ENCODE measurements at places on chromosomes 3 and 15.

GRCh38 chr15:98669638-98670037 lies 21.3 kb downstream of the IGF1R start:
- DNase-seq, result no peak

GRCh38 chr15:38809621-38810020 lies 245.0 kb upstream of the RASGRP1 start:
- DNase-seq, result no peak

GRCh38 chr15:54307252-54307902 lies 329.1 kb downstream of the UNC13C start:
- no peak for DNase-seq

DNA sequence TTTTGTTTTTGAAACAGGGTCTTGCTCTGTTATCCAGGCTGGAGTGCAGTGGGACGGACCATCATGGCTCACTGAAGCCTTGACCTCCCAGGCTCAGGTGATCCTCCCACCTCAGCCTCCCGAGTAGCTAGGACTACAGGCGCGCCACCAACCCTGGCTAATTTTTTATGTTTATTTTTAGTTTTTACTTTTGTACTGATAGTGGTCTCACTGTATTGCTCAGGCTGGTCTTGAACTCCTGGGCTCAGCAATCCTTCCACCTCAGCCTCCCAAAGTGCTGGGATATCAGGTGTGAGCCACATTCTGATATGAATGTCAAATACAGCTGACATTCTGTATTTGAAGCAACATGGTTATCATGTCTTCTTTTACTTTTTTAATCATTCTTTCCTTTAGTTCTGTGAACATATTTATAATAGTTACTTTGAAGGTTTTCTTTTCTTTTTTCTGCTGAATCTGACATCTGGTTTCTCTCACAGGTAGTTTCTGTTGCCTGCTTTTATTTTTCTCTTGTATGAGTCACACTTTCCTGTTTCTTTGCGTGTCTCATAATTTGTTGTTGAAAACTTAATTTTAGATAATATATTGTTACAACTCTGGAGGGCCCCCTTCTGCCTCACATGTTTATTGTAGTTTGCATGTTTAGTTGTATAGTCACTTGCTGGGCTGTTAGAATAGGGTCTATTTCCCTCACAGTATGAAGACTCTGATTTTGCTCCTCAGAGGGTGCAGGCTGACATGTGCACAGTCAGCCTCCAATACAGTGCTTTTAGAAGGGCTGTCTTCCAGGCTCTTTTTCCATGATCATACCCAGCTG lies 8.4 kb upstream of the CNTN4 start:
- no peak for DNase-seq

DNA sequence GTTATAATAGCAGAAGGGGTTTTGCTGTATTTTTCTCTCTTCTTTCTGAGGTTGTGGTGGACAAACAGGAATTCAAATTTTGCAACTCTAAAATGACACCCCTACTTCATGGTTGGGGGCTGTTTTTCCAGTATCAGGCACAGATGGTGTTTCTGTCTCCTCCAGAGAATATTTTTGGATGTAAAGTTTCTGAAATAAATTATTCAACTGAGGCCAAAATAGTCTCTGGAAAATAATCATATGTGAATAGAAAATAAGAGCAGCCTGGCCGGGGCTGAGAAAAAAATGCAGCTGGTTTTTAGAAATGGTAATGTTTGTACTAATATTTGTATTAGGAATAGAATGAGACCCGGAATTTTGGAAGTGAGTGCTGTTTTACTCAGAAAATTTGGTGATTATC lies 121.3 kb upstream of the ADAMTS9 start:
- DNase-seq, result no peak

- DNase-seq, result no peak
These were observed 80.0 kb downstream of the COL6A5 start for GRCh38 chr3:130425484-130425883.

DNA sequence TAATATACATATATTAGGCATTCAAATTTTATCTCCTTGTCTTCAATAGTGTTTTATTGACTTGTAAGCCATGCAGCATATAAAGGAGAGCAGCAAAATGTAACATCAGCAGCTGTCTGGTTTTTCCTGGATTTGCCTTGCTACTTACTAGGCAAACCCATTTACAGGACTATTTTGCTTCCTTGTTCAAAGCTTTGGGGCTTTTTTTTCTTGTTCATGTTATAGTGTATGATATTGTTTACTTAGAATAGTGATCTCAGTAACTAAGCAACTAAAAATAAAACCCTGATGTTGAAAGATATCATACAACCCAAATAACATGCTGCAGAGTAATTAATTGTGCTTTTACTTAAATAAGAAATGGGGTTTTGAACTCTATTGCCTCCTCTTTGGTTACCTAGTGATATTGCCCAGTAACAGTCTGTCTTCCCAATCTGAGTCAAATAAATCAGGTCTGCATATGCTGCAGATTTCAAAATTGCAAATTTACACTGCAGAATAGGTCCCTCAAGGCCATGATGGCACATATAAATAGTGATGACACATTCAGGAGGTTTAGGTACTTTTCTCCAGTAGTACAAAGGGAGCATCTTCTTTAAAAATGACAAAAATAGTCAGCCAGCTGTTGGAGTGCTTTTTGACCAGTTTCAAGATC lies 578.1 kb upstream of the NECTIN3 start:
- no peak for DNase-seq

- no peak for DNase-seq
These were observed 154.6 kb upstream of the TLE3 start for GRCh38 chr15:70252056-70252950.
